ENCODE measurements at places on chromosomes 13 and 19. TPM values are rescaled to one million over a fixed set of nuclear protein-coding genes. Genes with fewer than 3 reads are reported as not detected.

Gene SPACA4
- not detected for total RNA-seq

Gene ZNF541
- 0.43 TPM for total RNA-seq

Gene OR7D2
- 0.80 TPM for total RNA-seq

Gene DHDH
- 0.72 TPM for total RNA-seq

DNA sequence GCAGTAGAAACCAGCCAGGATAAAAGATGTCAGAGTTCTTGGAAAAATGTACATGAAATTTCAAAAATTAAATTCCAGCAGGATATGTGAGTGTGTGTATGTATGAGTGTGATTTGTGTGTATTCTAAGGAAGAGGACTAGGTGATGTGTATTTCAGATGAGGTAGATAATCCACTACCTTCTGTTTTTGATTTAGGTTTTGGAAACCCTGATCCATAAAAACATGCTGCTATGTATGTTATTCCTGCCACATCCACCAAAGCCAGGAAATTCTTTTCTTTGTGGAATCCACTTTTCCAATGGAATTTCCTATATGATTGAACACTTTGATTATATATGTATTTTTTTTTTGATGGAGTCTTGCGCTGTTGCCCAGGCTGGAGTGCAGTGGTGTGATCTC is 276.9 kb downstream of the UQCRFS1 start:
- DNase-seq = no peak

DNA sequence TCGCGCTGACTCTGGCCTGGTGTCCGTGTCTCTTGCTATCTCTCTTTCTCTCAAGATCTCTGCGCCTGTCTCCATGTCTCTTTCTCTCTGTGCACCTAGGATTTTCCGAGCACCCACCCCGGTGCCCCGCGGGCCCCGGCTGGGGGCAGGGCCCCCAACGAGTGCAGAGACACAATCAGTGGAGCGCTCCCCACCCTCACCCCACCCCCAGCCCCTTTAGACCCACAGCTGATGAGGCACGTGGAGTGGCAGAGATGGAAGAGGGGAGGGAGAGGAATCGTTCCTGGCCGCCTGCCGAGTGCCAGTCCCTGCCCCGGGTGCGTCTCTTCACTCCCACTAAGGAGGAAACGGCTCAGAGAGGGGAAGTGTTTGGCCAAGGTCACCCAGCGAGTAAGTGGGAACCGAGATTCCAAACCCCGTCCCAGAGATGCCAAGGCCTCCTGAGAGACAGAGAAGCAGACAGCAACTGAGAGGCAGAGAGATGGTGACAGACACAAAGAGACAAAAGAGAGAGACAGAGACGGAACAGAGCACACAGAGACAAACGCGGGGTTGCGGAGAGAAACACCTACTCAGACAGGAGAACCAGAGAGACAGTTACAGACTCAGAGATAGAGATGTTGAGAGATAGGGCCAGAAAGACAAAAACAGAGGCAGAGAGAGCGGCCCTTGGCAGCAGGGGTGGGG is 626 bp upstream of the BCL3 start:
- DNase-seq = peak; percentile 72

GRCh38 chr19:5838353-5839064 is 993 bp downstream of the FUT6 start:
- no peak for DNase-seq

DNA sequence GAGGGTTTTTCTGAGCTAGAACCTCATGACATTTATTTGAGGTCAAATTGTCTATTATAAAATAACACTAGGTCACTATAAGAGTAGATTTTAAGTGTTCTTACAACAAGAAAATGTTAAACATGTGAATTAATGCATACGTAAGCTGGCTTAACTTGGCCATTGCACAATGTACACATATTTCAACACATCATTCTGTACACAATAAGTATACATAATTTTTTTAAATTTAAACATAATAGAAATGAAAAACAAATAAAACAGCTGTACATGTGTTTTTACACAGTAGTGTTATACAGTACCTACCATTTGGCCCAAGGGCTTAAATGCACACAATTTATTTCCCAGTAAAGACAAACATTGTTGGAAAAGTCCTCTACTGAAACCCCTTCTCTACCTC is 269.9 kb downstream of the DACH1 start:
- DNase-seq = no peak

DNA sequence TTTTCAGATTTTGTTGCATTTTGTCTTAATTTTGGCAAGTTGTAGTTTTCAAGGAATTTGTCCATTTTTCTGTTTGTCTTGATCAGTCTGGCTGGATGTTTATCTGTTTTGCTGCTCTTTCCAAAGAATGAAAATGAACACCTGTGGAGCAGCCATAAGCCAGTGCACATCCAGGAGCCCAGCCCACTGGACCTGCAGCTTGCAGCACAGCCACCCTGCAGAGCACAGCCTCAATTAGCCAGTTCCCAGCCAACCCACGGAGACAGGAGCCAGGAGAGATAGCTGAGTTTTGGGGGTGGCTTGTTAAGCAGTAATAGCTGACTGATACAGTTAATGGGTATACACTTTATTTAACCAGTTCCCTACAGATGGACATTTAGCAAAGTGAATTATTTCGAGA is 38.0 kb upstream of the URI1 start:
- no peak for DNase-seq

DNA sequence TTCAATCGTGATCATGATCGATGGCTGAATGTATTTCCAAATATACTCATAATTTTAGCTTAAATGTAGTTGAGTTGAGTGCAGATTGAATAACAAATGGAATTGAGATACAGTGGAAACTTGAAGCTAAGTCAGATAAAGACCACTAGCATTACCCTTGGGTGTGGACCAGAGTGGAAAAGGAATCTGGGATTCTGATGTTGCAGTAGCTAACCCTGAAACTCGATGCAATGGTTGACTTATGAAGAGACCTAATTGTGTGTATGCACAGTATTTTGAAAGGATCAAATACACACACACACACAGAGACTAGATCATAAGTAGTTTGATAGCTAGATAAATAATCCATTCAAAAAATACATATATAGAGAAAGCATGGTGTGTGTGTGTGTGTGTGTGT is 135.8 kb downstream of the RXFP2 start:
- no peak for DNase-seq

Data from hepatocyte (in vitro differentiated cells).